ENCODE measurements at places on chromosomes 1 and 21.

DNA sequence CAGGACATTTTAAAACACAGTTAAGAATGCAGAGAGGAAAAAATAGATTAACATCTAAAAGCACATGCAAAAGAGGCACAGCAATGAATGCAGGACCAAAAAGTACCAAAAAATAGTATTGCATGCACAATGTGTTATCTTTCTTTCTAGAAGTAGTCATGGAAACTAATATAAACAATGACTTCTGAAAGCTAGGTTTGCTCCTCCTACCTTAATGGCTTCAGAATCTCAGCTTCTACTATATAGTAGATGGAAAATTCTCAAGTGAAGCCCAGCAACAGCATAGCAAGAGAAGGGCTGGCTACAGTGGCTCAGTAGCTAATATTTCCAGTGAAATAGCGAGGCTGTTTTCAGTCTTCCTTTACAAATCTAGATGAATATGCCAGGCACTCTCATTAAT, 125.1 kb downstream of the CRB1 start:
- no peak for DNase-seq

GRCh38 chr1:186311375-186312051, 63.5 kb downstream of the TPR start:
- no peak for DNase-seq

GRCh38 chr1:102837551-102837950, 270.8 kb downstream of the COL11A1 start:
- DNase-seq: no peak

DNA sequence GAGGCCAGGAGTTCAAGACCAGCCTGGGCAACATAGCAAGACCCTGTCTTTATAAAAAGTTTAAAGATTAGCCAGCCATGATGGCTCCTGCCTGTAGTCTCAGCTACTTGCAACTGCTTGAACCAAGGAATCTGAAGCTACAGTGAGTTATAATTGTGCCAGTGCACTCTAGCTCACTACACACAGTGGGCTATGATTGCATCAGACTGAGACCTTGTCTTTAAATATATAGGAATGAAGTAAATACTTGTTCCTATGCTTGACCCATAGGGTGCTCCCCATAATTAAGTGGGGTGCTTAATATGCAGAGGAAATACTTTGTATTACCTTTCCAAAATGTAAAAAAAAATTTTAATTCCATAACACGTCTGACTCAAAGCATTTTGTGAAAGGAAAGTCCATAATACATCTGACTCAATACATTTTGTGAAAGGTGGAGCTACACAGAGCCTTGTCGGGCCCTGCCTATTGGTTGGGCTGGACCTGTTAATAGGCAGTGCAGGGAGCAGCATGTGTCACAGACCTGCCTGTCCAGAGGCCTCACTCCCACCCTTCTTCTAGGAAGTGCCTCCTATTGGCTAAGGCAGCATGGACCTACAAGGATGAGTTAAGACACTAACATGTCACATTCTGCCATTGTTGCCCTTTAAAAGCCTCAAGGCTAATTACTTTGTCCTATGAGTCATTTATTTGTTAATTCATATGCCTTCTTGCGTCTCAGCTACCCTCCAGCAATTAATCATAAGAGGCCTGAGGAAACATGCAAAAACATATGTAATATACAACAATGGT, 33.6 kb downstream of the CD58 start:
- no peak for DNase-seq

GRCh38 chr1:224696891-224697765, 81.0 kb downstream of the CNIH3 start:
- no peak for DNase-seq

Data from T-helper 9 cell (primary cell).